ENCODE measurements at places on chromosomes 6 and 20.

DNA sequence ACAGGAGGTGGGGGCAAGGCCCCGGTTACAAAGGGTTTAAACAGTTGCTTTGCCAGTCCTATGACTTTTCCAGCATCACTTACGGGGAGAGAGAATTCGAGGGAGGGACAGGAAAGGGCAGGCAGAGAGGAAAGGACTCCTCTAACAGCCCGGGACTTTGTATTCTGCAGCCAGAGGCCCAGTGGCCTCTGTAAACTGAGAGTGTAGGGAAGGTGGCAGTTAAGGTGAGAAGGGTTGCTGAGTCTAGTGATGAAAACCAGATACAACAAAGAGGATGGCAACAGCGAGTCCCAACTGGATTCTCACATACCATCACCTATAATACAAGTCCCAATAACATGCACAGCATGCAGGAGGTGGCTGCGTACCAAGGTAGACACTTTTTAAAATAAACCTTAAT, 13.5 kb downstream of the PLAGL2 start:
- DNase-seq: no peak

DNA sequence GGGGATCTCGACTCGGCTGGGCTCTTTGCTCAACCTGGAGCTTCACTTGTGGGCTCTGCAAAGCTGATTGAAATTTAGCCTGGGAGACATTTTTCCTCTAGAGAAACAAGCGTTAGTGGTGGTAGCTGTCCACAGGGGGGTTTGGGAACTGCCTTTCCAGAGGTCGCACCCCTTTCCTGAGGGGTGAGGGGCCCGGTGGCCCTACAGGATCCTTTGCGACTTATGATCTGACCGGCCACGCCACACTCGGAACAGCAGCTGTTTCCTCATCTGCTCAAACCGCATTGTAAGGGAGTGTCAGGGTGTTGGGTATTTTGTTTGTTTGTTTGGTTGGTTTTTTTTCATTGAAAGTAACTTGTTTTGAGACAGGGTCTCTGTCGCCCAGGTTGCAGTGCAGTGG, 21.0 kb downstream of the PNLDC1 start:
- DNase-seq: no peak

DNA sequence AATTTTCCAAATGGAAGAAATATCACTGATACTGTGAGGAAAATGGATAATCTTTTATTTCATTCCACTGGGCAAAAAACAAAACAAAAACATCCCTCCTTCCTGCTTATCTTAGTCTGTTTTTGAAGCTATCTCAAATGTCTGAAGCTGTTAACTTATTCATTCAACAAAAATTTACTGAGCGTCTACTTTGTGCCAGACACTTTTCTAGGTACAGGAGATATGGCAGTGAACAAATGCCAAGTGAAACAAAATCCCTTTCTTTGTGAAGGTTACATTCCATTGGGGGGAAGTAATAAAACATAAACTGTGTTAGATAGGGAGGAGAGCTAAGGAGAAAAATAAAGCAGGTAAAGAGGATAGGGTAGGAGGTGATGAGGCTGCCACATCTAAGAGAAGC, 47.5 kb downstream of the TNFRSF21 start:
- DNase-seq: no peak

DNA sequence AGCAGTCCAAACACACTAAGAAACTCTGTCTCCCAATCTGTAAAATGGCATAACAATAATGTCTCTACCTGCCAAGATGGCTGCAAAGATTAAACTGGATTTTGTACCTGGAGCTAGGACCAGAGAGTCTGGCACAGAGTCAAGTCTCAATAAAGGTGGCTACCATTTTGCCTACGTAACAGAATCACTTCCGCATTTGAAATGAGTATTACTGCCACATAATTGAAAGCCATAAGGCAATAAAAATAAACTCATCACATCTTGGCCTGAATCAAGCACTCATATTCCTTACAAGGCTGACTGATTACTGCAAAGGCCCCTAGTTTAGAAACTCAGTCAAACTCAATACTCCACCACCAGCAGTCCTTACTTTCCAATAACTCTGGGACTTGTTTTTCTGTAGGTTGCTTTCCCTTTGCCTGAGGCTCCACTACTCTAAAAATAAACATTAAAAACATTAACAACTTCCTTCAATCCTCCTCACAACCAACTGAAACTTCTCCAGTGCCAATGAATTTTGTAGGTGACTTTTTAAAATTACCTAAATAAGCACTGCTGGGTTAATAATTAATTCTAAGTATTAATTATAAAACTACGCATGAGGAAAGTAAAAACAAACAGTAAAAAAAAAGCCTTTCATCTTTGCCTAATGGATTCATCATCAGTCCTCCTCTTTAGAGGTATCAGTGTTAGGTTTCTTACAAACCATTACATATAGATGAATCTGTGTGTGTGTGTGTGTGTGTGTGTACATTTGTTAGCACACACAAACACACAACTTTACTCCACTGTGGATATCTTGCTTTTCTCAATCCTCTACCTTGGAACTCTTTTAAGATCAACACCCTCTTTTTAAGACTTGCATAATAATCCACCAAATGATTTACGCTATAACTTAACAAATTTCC, 3.7 kb downstream of the KIF16B start:
- DNase-seq: no peak

DNA sequence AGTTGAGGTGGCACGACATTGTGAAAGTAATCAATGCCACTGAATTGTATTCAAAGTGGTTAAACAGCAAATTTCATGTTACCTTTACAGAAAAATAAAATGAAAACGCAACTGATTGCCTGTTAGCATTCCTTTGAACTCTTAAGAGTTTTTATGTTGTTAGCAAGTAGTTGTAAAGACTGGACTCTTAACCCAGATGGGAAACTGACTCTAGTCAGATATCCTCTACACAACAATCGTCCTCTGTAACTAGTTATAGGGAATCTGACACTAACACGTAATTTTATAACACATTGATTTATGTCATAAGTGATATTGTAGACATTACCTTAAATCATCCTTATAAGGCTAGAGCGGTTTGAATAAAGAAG, 3.0 kb upstream of the FBXO9 start:
- DNase-seq: no peak

DNA sequence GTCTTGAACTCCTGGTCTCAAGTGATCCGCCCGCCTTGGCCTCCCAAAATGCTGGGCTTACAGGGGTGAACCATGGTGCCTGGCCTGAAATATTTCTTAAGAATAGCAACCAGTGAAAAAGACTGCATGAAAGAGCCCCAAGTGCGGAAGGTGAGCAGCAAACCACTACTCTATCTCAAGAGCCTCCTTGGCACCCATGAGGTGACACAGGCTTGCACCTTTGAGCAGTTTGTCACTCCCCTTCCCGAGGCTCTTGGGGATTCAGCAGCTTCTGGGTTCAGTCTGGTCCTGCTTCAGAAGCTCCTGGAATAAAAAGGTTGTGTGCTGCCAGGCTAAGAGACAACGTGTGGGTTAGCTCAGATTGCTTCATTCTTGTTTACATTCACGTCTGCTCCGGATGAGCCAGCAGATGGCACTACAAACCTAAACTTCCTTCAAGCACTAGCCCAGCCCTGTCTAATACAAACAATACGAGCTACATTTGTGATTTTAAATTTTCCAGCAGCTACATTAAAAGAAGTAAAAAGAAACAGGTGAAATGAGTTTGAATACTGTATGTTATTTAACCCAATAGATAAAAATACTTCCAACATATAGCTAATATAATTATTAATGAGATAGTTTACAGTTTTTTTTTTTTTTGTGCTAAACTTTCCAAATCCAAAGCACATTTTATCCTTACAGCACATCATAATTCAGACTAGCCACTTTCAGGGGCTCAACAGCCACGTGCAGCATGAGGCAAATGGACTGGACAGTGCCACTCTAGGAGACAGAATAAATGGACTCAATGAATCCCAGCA, 46.2 kb downstream of the GJA10 start:
- peak; percentile 80 for DNase-seq

DNA sequence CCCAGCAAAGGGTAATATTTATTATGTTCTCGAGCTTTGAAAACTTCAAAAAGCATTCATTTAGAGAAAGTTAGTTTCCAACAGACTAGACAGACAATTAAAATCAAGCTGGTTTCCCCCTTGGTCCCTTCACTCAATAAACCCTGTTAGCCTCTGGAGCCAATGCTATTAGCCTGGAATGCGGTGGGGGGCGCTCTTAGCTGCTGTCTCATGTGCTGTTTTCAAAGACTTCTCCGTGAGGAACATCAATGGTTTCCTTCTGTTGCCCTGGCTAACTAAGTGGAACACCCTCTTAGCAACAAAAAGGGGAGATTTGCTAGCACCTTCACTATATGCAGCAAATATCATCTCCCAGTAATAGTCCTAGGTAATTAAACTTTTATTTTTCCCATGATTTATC, 86.4 kb downstream of the LY86 start:
- no peak for DNase-seq

GRCh38 chr6:45310118-45310788, 17.9 kb upstream of the RUNX2 start:
- peak; percentile 28 for DNase-seq

GRCh38 chr20:21259346-21259745, 43.8 kb upstream of the XRN2 start:
- DNase-seq: no peak

GRCh38 chr20:1424336-1424735, 31.5 kb upstream of the FKBP1A start:
- DNase-seq: no peak

DNA sequence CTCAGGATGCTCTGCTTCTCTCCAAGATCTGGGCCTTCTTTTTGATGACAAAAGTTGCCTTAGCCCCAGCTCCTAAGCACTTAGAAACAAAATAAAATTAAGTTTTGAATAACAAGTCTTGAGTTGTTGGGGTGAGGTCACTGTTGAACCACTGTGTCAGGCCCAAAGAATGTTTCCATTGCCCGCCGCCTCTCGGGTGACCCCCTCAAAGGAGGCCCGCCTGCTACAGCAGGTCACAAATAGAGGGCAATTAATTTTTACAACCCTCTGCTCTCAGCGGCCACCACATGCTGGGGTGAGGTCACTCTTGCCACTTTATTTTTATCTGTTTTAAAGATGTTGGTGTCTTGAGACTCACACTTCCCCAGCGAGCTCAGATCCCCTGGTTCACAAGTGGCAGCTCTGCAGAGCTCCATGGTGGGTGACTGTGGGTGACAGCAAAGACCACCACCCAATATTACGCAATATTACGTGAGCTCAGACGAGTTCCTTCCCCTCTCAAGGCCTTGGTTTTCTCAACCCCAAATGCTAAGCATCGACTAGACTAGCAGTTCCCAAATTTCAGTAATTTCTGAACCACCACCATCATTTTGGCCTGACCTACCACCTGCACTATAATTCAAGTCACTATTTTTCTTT, 247.7 kb upstream of the PMEPA1 start:
- no peak for DNase-seq

- no peak for DNase-seq
Measured at GRCh38 chr20:37575884-37576283, 48.2 kb upstream of the BLCAP start.

GRCh38 chr6:327538-328116, 35.3 kb downstream of the DUSP22 start:
- DNase-seq: no peak

GRCh38 chr20:60327971-60328660, 369.9 kb downstream of the CDH26 start:
- DNase-seq: no peak

GRCh38 chr6:423055-423798, 31.7 kb downstream of the IRF4 start:
- DNase-seq: no peak

DNA sequence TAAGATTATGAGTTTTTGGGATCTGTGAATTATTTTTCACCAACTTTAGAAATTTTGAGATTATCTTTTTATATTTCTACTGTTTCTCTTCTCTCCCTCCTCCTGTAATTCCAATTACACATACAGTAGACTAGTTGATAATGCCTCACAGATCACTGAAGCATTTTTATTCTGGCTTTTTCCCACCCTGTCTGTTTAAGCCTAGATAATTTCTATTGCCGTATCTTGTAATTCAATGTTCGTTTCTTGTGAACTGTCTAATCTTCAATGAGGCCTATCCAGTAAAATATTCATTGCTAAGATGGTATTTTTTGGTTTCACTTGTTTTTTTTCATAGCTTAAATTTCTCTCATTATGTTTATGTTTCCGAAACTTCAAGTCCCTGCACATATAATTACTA, 12.0 kb downstream of the MDN1 start:
- no peak for DNase-seq

GRCh38 chr6:157830354-157831017, 7.4 kb downstream of the SNX9 start:
- no peak for DNase-seq

DNA sequence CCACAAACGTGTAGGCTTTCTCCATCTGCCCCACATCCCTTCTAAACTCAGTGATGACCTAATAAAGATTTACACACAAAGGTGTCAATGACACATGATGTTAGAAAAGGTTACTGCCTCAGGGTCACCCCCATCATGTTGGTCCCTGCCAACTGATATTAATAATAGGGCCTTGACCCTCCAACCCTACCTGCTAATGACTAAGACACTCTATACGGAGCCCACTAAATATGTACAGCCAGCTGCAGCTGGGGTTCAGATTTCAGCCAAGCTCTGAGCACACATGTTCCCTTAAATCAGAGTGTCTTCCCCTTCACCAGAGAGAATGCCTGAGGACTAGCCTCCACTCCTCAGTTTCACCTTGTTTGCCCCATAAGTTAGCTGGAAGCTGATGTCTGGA, 67.4 kb upstream of the SNRPB2 start:
- DNase-seq: no peak

- DNase-seq: no peak
Measured at GRCh38 chr6:105921781-105922180, 164.4 kb upstream of the PRDM1 start.

DNA sequence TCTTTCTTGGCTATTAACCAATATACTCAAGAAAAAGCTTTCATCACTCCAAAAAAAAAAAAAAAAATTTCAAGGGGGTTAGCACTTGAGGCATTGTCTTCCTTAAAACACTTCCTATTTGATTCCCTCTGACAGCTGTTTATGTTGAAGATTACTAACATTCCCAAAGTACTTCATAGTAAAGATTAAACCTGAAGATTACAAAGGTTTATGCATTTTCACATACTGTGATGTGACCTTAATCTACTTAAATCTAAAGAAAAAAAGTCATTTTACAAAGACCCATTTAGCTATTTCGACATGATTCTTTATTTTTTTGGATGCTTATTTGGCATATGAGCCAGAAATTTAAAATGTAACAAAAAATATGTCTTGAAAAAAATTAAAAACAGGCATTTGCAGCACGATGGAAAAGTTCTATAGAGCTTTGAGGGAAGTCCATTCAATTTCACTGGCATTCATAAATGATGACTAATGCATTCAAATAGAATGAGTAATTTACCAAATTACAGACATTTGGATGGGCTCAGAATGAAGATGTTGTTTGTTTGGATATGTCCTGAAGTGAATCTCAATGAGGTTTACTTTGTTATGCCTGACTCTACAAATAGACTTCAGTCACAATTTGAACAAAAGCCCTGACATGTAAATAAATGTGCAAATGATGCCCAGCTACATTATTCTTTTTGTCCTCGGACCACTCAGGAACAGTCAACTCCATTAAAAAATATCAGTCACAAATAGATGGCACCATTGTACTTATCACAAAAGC, 674.6 kb upstream of the MARCKS start:
- no peak for DNase-seq
